ENCODE measurements at places on chromosomes 16 and 17.
A peak's percentile ranks its signal among the peaks of the same experiment; 100 is the strongest.

DNA sequence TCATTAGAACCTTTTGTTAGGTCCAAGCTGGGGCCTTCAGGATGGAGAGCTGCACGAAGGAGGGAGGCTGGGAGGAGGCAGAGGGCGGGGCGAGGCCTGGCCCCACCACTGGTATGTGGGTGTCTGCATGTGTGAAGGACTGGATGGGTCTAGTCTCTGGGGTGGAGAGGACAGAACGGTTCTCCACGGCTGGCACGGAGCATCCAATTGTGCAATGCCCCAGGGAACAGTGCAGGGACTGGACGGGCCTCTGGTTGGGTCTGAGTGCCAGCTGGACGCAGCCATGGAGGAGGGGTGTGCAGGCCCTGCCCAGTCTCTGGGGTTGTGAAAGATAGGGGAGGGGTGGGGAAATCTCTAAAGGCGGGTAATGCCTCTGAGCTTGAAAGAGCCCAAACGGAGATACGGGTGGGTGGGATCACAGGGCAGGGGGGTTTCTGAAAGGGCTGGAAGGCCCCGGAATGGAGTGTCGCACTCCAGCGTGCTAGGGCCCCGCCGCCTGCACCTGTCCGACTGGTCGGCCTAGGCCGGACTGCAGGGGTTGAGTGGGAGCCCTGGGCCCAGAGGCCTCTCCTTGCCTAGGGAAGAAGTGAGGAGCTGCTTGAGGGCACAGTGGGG is 1.6 kb downstream of the PPL start:
- no peak for DNase-seq

- no peak for DNase-seq
Observed at GRCh38 chr17:78342449-78343186, 17.3 kb downstream of the SOCS3 start.

- DNase-seq = peak; percentile 72
Observed at GRCh38 chr17:80082403-80083135, 18.8 kb upstream of the GAA start.

- no peak for DNase-seq
Observed at GRCh38 chr17:48295362-48296288, 134.4 kb downstream of the SKAP1 start.

DNA sequence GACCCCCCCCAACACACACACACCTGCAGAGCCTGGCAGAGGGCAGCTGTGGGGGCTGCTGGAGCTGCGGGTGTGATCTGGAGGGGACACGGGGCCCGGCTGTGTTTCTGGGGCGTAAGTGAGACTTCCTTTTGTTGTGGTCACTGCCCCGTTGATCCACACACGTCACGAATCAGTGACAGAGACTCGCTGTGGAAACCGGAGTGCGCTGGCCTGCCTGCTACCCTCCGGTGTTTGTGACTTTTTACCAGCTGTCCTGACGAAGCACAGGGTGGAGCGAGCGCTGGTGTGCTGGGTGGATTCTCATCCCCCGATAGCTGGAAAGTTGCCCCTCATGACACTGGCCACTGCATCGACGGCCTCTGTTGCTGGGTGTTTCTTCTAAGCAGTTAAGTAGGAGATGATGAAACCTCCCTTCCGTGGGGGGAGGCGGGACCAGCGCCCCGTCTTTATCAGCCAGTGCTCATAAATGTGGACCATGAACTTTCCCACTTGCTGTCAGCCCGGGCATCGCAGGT is 2.3 kb downstream of the METRNL start:
- no peak for DNase-seq

DNA sequence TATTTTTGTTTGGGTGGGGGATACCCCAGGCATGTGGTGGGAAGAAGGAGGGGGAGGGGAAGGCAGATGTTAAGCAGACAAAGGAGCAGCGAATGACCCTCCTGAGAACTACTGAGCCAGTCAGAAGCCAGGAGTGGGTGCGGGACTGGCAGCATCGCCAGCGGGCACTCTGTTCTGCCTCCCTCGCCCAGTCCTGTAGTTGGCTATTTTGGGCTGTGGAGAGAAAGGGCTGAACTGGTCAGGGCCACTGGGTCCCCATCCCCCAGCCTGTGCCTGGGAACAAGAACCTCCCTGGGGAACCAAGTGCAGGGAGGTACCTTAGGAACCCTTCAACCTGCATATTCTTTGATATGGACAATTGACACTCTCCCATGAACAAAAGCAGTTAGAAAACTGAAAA is 6.4 kb downstream of the LRRC3C start:
- DNase-seq = no peak

DNA sequence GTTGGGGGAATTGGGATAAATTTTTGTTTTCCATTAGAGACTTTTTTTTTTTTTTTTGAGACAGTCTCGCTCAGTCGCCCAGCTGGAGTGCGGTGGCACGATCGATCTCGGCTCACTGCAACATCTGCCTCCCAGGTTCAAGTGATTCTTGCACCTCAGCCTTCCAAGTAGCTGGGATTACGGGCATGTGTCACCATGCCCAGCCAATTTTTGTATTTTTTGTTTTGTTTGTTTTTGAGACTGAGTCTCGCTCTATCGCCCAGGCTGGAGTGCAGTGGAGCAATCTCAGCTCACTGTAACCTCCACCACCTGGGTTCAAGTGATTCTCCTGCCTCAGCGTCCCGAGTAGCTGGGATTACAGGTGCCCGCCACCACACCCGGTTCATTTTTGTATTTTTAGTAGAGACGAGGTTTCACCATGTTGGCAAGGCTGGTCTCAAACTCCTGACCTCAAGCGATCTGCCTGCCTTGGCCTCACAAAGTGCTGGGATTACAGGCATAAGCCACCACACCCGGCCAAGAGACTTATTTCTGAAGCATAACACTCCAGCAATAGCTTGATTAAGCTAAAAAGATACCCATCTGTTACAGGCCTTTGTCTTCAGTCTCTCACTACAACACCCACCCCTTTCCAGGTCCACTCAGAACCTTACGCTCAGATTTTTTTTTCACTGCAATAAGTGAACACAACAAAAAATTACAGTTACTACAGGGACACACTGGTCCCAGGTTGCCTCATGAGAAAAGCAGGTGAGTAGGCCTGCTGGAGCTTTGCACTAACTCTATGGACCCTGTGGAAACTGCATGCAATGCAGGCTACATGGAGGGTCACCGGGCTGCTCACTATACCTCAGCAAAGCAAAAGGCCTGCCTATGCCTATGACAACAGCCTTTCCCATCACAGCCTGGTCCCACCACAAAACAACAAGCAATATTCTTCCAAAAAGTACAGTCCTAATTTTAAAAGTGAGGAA is 34.6 kb downstream of the KANSL1 start:
- no peak for DNase-seq

DNA sequence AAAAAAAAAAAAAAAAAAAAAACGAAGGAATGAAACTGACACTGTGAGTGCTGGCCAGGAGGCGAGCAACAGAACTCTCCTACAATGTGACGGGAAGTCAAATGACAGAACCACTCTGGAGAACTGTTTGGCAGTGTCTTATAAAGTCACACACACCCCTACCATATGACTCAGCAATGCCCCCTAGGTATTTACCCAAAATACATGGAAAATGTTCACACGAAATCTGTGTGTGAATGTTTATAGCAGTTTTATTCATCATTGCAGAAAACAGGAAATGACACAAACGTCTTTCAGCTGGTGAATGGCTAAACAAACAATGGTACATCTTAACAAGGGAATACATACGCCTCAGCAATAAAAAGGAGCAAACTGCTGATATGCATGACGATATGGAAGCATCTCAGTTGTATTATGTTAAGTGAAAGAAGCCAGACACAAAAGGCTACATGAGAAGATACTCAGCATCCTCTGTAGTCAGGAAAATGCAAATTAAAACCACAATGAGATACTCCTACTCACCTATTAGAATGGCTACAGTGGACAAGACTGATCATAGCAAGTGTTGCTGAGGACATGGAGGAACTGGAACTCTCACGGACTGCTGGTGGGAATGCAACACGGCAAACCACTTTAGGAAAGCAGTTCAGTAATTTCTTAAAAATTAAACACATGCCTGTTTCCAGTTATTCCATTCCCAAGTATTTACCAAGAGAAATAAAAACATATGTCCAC is 74.7 kb downstream of the TBC1D16 start:
- no peak for DNase-seq

- no peak for DNase-seq
Observed at GRCh38 chr16:27917949-27918348, 145.6 kb downstream of the GSG1L start.

DNA sequence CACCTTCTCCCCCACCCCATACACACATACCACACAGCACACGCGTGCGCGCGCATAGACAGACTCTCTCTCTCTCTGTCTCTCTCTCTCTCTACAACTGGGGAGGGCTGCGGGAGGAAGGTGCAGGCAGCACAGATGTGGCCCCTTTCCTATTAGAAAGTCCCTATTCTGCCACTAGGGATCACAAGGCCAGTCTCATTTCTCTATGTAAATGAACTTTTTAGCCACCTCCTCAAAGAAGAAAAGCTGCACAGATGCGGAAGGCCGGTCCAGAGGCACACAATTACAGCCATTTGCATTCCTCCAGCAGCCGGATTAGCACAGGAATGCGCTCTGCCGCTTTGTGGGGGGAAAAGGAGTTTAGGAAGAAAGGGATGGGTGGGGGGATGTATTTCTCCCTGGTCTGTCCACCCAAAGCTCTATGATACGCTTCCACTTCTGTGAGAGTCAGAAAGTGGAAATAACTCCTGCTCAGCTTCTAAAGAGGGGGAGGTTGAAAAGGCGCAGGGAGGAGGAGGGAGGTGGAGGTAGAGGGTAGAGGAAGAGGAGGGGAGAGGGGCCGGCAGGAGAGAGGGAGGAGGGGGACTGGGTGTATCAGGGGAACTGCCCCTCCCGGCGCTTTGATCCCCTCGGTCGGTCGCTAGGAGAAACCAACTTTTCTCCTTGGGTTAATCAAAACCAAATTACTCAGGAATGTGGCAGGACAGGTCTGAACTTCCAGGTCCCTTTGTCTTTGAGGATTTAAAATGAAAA is 11.7 kb downstream of the ZFHX3 start:
- DNase-seq = no peak

DNA sequence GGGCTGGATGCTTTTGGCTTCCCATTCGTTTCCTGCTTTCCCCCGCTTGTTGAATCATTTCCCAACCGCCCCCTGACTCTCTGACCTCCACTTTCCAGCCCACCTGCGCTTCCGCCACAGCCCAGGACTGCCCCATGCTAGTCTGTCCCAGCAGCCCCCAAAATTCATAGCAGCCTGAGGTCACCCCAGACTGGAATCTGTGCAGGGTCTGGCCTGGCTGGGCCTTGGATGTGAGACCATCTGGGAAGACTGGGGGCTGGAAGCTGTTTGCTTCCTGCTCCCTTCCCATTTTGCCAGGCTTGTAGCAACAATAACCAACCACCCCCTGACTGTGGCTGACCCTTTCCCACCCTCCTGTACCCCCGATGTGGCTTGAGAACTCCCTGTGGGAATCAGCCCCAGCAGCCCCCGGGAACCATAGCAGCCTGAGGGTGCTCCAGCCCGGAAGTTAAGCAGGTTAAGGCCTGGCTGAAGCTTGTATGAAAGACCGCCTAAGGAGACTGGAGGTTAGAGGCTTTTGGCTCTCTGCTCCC is 2290.8 kb downstream of the TP53TG3F start:
- no peak for DNase-seq

GRCh38 chr17:69709441-69709840 is 294.9 kb downstream of the MAP2K6 start:
- no peak for DNase-seq

- DNase-seq = no peak
Observed at GRCh38 chr16:64295466-64295865, 826.4 kb downstream of the CDH11 start.

DNA sequence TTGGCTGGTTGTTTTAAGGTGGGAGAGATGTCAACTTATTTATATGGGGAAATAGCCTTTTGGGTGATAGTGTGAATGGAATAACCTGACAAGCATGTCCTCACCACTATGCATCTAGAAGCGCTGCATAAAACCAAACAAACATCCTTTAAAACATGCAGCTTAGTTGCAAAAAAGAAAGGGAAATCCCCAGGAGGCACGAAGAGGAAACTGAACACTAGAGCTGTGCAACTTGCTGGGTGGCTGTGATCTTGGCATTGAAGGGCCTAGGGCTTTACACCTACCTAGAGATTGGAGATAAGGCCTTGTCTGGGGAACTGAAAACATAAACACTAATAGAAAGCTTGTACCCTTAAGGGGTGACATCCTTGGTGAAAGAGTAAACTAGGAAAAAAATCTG is 7.3 kb downstream of the C16orf54 start:
- no peak for DNase-seq

GRCh38 chr17:9451934-9452333 is 123.7 kb downstream of the STX8 start:
- DNase-seq = no peak
